CD4-positive, alpha-beta T cell (primary cell): ENCODE measurements at places on chromosomes 1 and 21. TPM values are rescaled to one million over a fixed set of nuclear protein-coding genes. Genes with fewer than 3 reads are reported as not detected.

Gene TMPRSS15
- not detected for total RNA-seq

Gene UROD
- 42.4 TPM for total RNA-seq

Gene UTS2
- not detected for total RNA-seq

Gene LRRC42
- 3.9 TPM for total RNA-seq

- DNase-seq, result no peak
- no peaks in the 10 kb centered on the region for H3K36me3 ChIP-seq
- no peak overlapping the region for H3K4me3 ChIP-seq
- H3K27ac ChIP-seq, result no peak overlapping the region
- H3K4me1 ChIP-seq, result no peaks in the 10 kb centered on the region
Measured at GRCh38 chr1:175555266-175555665, 188.1 kb downstream of the TNR start.

DNA sequence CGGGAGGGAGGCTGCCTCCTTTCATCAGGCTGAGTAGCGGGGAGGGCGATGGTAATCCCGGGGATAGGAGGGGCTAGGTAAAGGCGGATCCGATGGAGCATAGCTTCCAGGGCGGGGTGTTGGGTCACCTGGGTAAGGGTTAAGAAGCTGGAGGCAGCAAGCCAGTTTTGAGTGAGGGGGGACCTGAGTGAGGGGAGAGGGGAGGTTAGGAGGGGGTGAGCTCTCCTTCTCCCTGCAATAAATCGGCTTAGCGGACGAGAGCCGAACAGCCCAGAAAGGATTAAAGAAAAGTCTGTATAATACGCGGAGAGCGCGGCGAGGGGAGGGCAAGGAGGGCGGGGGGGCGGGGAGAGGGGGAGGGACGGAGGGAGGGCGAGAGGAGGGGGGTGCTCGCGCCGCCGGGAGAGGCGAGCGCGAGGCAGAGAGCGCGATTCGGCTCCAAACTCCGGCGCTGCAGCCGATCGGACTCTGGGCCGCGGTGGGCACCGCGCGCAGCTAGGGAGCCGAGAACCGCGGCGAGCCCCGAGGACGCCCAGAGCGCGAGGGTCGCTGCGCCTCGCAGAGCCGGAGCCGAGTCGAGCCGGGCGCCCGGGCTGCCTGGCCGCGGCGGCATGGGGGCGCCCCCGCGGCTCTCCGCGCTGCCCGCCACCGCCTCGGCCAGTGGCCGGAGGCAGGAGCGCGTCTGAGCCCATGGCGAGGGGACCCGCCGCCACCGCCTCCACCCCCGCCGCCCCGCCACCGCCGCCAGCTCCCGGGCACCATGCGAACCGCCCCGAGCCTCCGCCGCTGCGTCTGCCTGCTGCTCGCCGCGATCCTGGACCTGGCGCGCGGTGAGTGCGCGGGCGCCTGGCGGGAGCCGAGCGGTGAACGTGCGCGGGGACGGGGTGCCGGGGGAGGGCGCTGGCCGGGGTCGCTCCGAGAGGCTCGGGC, at the start of gene IGSF21:
Gene IGSF21, plus strand, starts transcription at position 430 of the 930 bp plus-strand sequence. Its CDS starts 331 bp downstream, at position 761.
- no peak within 1 kb of the TSS for H3K4me3 ChIP-seq
- no peak for DNase-seq
- peaks cover 10% of the 10 kb centered on the region for H3K4me1 ChIP-seq
- no peak within 1 kb of the TSS for H3K27ac ChIP-seq
- H3K36me3 ChIP-seq, result no peaks in the 10 kb centered on the region

- H3K4me1 ChIP-seq, result no peaks in the 10 kb centered on the region
- H3K27me3 ChIP-seq, result no peaks in the 10 kb centered on the region
- no peak for DNase-seq
- H3K36me3 ChIP-seq, result peaks cover 10% of the 10 kb centered on the region
- H3K4me3 ChIP-seq, result no peak overlapping the region
Measured at GRCh38 chr1:85692730-85693314, 15.4 kb downstream of the ZNHIT6 start.
